ENCODE measurements at places on chromosomes 4 and X.

GRCh38 chr4:83510442-83510841, 25.5 kb upstream of the GPAT3 start:
- no peak for DNase-seq

GRCh38 chrX:134172588-134173259, 64.3 kb upstream of the CCDC160 start:
- DNase-seq = peak; percentile 16

DNA sequence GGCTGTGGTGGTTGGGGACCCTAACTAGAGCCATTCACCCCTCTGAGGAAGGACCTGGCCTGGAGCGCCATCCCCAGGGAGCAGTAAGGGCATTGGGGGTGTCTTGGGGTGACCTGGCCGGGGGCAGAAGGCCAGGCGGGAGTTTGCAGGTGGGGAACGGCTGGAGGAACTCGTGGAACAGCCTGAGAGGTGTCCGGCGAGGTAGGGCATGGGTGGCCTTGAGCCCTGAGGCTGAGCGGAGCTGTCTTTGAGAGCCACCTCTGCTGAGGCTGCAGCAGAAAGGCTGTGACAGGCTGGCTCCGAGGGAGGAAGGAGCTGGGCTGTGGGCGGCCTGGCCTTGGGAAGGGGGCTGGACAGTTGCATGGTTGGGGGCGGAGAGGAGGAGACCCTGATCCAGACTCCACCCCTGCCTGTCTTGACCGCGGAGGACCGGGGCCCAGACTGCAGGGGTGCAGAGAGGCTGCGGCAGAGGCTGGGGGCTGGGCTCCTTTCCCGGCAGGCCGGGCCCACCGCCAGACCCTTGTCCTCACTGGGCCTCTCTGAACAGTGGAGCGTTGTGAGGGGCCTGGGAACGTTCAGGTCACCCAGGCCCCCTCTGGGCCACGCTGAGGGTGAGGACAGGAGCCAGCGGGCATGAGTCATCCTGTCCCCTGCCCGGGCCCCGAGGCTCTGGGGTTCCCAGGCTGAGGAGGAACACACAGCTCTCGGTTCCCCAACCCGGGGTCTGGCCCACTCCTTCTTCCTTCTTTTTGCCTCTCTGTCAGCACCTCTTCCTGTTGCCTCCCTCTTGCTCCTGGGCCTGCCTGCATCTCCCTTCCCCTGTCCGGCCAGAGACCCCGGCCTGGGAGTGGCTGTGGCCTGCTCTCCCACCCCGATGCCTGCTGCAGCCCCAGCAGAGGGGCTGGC, 8.1 kb downstream of the SH3BP2 start:
- no peak for DNase-seq

- DNase-seq = peak; percentile 87
Observed at GRCh38 chr4:81472281-81473182, 825 bp upstream of the RASGEF1B start.

All from OCI-M1 (cell line).